ENCODE measurements at places on chromosomes 13 and 19. TPM values are rescaled to one million over a fixed set of nuclear protein-coding genes. Genes with fewer than 3 reads are reported as not detected.

GRCh38 chr19:7211191-7211951 is 82.8 kb downstream of the INSR start:
- no peak for DNase-seq

- no peak for DNase-seq
These were observed 415.9 kb downstream of the FGF9 start for GRCh38 chr13:22086597-22087330.

DNA sequence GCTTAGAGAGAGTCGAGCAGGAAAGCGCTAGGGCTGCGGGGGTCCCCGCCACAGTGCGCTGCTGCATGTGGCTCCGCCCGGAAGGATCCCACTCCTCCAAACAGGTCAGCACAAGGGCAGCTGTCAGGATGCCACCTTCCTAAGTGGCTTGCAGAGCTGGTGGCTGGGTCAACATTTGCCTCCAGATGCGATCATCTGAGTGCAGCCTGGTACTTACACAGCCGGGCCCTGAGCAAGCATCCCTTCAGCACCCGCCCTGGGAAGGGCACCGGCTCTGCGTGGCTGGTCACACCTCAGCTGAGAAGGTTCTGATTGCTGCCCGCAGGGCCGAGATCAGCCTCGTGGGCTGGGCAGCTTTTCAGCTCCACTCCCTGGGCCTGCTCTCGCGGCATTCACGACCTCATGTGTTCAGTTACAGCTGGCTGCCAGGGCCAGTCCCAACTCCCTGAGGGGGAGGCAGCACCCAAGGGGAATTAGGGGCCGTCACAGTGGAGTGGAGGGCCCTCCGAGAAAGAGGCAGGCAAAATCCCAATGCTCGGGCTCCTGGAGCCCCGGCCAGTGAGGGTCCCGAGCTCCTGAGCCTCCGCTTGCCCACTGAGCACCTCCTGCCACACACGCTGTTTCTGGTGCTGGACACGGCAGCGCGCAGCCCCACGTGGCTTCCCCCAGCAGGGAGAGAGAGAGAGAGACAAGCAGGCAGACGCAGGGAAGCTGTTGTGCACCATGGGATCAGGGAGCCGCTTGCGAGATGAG is 26.8 kb downstream of the AP1M1 start:
- no peak for DNase-seq

- no peak for DNase-seq
These were observed 315.9 kb downstream of the ATP8A2 start for GRCh38 chr13:25687471-25688225.

GRCh38 chr13:79382545-79383275 is 23.3 kb downstream of the RBM26 start:
- no peak for DNase-seq

- DNase-seq = no peak
These were observed 102.3 kb upstream of the ABCC4 start for GRCh38 chr13:95403349-95404140.

- no peak for DNase-seq
These were observed 122.3 kb upstream of the ZNF536 start for GRCh38 chr19:30249911-30250310.

GRCh38 chr13:27855381-27855780 is 63.1 kb downstream of the GSX1 start:
- DNase-seq = no peak

DNA sequence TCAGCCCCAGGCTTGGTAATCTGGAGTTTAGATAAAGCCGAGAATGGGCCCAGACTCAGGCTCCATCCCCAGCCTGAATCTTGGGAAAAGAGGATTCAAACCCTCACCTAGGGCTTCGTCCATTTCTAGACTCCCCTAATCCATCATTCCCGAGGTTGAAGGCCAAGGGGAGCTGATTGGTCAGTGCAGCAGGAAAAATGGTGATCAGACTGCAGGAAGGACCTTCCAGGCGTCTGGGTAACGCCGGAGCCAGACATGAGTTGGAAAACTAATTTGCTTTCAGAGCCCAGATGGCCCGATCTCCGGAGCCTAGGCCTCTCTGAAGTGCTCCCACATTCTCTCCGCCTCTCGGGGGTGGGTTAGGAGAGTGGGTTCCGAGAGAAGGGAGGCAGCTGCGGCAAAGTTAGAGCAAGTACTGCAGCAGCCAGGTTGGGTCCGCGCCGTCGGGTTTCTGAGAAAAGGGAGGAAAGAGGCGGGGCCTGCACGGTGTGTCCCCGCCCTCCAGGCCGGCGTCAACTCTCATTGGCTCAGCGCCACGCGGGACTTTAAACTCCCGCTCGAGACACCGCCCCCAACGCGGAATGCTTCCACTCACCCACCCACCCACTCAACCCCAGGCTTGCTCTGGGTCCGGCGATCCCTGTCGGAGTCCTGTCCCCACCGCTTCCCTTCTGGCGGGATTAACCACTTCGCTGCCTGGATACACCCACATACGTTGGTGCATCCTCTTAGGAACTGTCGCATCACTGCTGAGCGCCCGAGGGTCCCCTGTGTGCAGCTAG is 788 bp upstream of the RTBDN start:
- DNase-seq = no peak

DNA sequence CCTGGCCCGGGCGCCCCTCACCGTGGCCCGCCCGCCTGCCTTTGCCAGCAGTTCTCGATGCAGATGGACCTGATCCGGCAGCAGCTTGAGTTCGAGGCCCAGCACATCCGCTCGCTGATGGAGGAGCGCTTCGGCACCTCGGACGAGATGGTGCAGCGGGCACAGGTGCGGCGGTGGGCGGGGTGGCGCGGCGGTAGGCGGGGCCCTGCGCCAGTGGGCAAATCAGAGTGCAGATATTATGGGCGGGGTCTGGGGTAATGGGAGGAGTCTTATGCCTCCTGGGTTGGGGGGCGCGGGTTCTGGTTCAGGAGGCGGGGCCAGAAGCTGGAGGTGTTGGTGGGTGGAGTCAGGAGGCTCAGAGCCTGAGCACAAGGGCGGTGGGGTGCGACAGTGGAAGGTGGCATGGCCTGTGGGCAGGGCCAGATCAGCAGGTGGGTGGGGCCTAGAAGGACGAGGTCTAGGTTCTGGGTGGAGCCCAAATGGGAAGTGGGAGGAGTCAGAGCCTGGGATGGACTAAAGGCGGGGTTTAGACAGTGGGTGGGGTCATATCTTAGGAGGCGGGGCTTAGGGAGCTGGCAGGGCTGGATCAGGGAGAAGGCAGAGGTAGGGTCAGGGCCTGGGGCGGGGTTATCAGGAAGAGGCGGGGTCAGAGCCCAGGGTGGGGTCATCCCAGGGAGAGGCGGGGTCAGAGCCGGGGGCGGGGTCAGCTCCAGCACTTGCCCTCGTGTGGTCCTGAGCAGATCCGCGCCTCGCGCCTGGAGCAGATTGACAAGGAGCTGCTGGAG is 5.6 kb downstream of the APC2 start:
- DNase-seq = no peak

DNA sequence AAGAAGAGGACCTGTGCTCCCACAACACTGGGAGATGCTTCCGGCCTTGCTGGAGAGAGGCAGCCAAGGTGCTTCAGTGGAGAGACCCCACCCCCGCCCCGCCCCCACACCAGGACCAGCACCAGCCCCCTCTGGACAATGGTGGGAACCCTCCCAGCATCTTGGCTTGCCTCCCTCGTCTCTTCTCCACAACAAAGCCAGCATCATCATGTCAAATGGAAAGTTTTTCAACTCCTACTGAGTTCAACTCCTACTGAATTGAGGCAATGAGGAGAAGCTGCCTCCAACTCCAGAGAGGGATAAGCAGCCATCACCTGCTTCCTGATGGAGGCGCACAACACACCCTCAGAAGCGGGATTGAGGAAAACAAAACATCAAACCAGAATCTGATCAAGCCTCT is 12.8 kb downstream of the DEDD2 start:
- DNase-seq = no peak

GRCh38 chr19:17214508-17215126 is 540 bp upstream of the USE1 start:
- no peak for DNase-seq

DNA sequence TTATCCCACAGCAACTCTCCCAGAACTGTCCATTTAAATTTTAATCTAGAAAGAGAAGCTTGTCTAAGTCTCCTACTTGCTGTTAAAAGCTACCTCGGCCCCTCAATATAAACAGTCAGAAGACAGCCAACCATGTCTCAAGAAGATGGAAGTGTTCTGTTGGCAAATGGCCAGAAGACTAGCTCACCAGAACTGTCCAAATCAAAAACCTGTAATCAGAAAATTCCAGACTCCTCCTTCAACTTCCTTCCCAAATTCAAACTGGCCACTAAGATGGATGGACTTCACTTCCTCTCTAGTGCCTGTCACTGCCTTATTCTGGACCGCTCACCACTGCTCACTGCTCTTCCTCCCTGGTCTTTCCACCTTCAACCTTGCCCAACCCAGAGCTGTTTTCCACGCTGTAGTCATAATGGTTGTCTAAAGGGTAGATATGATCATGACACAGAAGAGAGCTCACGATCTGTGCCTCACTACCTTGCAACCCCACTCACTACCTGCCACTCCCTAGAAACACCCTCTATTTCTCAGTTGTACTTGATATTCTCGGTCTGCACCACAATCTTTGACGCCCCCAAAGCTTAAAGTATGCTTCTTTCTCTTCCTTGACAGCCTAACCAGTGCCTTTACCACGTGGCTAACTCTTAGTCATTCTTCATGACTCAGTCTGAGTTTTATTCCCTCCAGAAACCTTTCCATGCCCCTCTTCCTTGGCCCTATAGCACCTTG is 9.2 kb downstream of the FGF14 start:
- no peak for DNase-seq

DNA sequence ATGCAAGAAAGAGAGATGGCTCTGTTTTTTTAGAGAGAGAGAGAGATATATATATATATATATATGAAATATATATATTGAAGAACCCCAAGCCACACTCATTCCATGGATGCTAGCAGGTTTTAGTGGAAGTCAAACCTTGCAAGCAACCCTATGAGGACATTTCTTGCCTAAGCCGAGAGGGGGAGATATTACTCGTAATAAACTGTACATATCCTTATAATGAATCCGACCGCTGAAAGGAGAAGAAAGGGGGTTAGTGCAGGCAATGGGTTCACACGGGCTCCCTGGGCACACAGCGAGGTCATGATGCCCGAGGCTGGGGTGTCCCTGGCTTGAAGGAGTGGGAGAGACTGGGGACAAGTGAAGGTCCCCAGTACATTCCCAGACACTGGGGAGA is 78.3 kb downstream of the IER2 start:
- no peak for DNase-seq

DNA sequence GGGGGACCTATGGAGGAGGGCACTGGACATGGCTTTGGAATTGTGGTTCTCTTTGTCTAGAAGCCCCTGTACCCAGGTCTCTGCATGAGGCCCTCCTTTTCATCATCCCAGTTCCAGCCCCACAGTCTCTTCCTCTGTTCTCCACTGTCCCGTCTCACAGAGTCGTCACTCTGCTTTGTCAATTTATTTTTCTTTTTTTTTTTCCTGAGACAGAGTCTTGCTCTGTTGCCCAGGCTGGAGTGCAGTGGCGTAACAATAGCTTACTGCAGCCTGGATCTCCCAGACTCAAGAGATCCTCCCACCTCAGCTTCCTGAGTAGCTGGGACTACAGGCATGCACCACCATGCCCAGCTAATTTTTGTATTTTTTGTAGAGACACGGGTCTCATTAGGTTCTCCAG is 619 bp upstream of the EXOC3L2 start:
- DNase-seq = no peak

- DNase-seq = no peak
These were observed 121.0 kb downstream of the KLF5 start for GRCh38 chr13:73179650-73180274.

- no peak for DNase-seq
These were observed 98.3 kb downstream of the SLITRK6 start for GRCh38 chr13:85700906-85701305.

DNA sequence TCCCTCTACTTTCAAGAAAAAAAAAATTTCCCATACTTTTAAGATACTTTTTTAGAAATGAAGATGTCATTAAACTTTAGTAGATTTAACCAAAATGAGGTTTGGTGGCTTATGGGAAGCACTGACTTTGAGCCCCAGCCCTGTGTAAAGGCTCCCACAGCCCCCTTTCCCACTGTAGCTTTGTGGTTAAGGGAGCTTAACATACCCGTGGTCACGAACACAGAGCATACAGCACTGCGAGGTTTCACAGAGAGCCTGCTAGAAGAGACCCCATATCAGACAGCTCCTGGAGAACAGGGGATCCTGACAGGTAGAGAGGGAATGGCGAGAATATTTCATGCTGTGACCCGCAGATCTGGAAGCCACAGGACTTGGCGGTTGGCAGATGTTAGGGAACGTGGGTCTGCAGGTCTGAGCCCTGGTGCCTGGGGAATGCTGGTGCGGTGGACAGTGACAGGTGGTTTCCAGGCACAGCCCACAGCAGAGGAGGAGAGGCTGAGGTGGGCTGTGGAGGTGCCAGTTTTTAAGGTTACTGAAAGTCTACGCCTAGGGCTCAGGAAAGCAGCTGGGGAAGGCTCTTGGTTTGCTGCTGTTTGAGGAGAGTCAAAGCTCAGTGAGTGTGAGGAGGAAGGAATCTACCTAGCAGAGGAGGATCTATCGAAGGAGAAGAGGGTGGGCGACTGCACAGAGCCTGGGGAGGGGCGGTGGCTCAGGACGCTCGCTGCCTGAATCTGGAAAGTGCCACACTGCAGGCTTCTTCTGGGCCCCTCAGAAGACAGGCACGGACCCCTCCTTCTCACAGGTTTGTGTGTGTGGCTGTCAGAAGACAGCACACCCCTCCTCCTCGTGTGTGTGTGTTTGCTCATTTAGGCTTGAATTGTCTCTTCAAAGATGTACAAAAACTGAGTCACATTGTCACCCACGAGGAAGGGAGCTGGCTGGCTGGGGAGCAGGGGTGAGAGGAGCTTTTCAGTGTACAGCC is 49.9 kb downstream of the SLC7A9 start:
- no peak for DNase-seq

- DNase-seq = no peak
These were observed 143.9 kb downstream of the MTUS2 start for GRCh38 chr13:28964052-28964451.

DNA sequence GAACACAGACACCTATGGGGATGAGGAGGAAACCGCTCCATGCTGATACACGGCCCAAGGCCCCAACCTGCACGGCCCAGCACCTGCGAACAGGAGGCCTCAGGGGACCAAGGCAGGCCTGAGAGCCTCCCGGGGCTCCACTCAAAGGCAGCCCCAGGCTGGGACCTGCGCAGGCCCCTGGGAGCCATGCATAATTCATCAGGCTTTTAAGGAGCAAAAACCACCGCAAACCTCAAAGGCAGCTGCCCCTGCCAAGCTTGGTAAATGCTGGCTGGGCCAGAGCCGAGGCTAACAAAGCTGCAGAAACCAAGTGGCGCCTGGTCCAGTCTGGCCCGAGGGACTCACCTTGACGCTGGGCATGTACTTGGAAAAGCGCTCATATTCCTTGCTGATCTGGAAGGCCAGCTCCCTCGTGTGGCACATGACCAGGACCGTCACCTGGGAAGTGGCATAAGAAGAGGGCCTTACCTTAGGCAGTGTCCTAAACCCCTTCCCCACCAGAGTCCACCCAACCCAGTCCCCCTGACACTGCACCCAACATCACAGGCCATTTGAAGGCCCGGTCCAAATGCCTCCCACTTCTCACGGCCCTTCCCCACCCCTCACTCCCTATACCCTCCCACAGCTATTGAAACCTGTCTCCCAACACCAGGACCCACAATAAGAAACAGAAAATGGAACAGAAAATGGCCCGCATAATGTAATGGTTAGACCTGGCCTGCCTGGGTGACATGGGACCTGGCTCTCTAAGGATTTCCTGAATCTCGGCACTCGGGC is 7.8 kb downstream of the DDX39A start:
- DNase-seq = no peak

The TSHZ3 gene
- total RNA-seq = 5.9 TPM

The CCNA1 gene
- total RNA-seq = 5.7 TPM

The NPAS1 gene
- 0.05 TPM for total RNA-seq

The SIAH3 gene
- 0.10 TPM for total RNA-seq

The ZBTB7A gene
- 42.5 TPM for total RNA-seq

The PSG3 gene
- total RNA-seq = 0.29 TPM

The WDR88 gene
- not detected for total RNA-seq

The SIGLECL1 gene
- not detected for total RNA-seq

The ZNF728 gene
- total RNA-seq = not detected

The MTRF1 gene
- 6.0 TPM for total RNA-seq
